ENCODE measurements at places on chromosomes 16 and 17. TPM values are rescaled to one million over a fixed set of nuclear protein-coding genes. Genes with fewer than 3 reads are reported as not detected.

The ZACN gene
- total RNA-seq = not detected

The KREMEN2 gene
- total RNA-seq = 0.26 TPM

- no peak for DNase-seq
Measured at GRCh38 chr17:18042983-18043382, 3.8 kb downstream of the GID4 start.

GRCh38 chr17:36088670-36089338 is 1.1 kb downstream of the CCL3 start:
- no peak for DNase-seq

DNA sequence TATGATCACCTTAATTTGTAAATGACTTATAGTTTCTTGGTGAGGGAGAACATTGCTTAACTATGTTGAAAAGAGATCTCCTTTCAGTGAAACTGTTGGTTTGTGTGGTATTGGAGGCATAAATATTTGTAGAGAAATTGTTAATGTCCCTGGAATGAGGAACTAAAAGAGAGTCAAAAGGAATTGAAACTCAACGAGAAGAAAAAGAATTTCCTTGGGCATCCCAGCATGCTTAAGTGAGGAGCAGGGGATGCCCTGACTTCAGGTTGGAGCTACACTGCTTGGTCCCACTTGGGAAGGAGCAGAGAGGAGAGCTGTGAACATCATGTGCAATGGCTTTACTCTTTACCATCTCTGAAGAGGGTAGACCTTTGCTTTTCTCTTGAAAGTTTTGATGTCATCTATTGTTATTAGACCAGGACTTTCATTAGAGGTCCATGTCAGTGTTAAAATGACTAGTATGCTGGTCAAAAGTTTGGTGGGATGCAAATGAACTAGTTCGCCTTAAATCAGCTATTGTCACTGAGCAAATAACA is 21.7 kb downstream of the KRT23 start:
- DNase-seq = no peak

- DNase-seq = peak; percentile 79
Measured at GRCh38 chr17:72362376-72363088, 241.7 kb downstream of the SOX9 start.

DNA sequence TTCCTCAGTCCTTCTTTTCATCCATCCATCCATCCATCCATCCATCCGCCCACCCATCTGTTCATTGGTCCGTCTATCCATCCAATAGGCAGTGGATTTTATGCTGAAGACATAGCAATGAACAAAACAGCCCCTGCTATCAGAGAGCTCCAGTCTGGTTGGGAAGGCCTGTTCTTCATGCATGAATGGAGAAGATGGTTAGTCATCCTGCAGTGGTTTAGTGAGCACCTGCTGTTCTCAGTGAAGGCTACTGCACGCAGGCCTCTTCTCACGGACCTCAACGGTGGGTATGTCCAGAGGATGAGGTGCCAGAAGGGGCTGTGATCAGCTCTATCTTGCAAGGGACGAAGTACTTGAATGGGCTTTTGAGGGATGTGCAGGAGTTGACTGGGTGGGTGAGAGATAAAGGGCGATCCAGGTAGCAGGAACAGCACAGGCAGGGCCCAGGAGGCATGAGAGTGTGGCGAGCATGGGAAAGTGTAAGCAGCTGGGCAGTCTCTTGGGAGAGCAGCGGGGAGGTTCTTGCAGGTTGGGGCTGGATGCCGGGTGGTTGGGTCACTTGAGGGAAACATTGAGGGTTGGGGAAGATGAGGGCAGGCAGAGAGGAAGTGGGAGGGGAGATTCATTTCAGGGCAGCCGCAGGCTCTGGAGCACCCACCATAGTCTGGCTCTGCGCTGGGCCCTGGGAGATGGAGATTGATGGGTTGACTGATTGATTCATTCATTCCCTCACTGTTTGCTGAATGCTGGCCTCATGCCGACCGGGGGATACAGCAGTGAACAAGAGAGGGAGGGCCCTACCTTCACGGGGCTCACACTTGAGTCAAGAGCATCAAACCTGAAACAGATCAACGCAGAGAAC is 115.0 kb upstream of the CIBAR2 start:
- DNase-seq = peak; percentile 19

- DNase-seq = no peak
Measured at GRCh38 chr17:56465886-56466285, 127.6 kb upstream of the NOG start.

DNA sequence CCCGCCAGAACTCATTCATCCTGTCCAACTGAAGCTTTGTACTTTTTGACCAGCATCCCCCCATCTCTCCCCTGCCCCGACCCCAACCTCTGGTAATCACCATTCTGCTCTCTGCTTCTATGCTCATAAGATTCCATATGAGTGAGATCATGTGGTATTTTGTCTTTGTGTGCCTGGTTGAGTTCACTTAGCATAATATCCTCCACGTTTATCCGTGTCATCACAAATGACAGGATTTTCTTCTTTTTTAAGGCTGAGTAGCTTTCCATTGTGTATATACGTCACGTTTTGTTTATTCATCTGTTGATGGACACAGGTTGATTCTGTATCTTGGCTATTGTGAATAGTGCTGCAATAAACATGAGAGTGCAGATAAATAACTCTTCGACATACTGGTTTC is 278.9 kb downstream of the SNX29 start:
- DNase-seq = no peak

- DNase-seq = no peak
Measured at GRCh38 chr17:39954876-39955275, 7.9 kb upstream of the GSDMA start.

Data from MG63 (cell line).